Stimulated activated CD8-positive, alpha-beta memory T cell treated with anti-CD3 and anti-CD28 coated beads, Interleukin-4, amount 100 ng/mL, for 4 hours (primary cell): ENCODE measurements at places on chromosomes 3 and 15.

- no peak for DNase-seq
These were observed 68.7 kb downstream of the SMAD6 start for GRCh38 chr15:66770518-66771350.

GRCh38 chr3:40170395-40170794 lies 139.1 kb upstream of the EIF1B start:
- DNase-seq = no peak

DNA sequence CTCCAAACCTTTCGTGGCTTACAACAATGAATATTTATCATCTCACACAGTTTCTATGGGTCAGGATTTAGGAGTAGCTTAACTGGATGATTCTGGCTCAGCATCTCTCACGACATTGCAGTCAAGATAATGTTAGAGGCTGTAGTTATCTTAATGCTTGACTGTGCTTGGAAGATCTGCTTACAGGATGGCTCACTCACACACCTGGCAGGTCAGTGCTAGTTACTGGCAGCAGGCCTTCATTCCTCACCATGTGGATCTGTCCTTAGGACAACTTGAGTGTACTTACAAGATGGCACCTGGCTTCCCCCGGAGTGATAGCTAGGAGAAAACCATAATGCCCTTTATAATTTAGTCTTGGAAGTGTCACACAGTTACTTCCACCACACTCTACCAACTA lies 32.8 kb upstream of the OXTR start:
- no peak for DNase-seq

DNA sequence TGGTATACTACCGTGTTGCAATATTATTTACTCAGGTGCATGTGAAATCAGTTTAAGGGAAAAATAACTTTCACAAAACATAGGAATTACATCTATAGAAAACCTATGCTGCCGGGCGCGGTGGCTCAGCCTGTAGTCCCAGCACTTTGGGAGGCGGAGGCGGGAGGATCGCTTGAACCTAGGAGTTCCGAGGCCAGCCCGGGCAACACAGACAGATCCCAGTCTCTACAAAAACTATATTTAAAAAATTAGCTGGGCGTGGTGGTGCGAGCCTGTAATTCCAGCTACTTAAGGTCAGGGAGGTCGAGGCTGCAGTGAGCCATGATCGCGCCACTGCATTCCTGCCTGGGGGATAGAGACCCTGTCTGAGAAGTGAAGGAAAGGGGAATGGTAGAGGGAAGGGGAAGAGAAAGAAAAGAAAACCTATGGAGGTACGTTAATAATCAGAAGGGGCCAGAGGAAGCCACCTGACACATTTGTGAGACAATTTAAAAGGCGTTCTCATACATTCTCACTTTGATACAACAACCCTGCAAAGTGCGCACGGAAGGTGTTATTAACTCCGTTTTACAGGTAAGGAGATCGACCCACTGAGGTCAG lies 456 bp upstream of the TMEM62 start:
- DNase-seq = no peak

GRCh38 chr3:39323494-39323893 lies 6.0 kb upstream of the CCR8 start:
- DNase-seq = no peak

- no peak for DNase-seq
These were observed 27.0 kb upstream of the MUC4 start for GRCh38 chr3:195838714-195839113.

DNA sequence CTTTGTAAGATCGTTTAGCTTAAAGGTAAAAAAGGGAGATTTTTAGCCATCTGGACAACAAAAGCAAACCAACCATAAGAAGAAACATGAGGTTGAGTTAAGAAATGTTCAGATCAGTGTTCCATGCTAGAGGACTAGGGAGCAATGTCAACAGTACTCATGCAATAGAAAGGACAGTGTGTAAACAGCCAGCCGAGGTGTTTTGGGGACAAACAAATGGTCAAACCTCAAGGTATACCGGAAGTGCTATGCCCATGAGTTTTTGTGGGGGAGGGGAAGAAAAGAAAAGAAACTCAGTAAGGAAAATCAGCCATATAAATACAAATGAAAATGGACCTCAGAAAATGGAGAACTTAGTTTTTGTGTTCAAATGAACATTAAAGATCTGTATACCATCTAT lies 289.5 kb upstream of the GRM7 start:
- no peak for DNase-seq

DNA sequence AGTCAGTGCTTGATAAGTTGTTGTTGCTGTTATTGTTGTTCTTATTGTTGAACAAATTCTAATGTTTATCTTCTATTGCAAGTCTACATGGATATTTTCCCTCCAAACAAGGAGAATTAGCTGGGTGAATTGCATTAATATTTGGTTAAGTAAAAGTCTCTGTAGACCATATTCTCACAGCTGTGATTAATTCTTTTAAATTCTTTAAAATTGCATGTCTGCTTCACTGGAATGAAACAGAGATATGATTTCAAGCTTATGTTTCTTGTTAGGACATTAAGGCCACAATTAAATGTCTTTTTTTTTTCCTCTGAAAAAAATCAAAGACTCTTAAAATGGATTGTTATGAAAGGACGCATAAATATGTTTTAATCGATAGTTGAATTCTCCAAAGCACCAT lies 153.4 kb downstream of the EBLN2 start:
- no peak for DNase-seq

- no peak for DNase-seq
These were observed 147.8 kb upstream of the MCTP2 start for GRCh38 chr15:94083467-94084052.

DNA sequence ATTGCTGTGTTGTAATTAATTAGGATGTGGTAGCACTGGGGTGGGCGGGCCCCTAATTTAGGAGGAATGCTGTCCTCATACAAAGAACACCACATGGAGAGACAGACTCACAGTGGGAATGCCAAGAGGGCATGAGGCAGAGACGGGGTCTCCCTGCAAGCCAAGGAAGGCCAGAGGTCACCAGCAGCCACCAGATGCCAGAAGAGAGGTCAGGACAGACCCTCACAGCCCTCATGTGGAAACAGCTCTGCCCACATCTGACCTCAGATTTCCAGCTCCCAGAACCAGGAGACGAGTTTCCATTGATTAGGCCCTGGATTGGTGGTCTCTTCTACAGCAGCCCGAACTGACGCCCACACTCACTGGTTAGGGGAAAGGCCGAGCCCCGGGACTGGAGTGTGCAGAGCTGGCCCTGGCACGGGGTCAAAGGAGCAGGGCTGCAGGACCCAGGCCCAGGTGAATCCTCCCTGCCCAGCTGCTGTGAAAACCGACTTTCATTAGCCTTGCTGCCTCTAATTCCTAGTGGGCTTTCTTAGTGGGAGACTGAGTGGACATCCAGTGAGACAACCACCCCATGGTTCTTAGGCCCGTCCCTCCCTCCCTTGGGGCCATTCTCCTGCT lies 43.0 kb upstream of the SLC41A3 start:
- DNase-seq = no peak

GRCh38 chr3:155193868-155194267 lies 99.6 kb downstream of the STRIT1 start:
- no peak for DNase-seq

- no peak for DNase-seq
These were observed 11.5 kb downstream of the ETFA start for GRCh38 chr15:76299786-76300185.

- DNase-seq = no peak
These were observed 939.9 kb downstream of the VGLL3 start for GRCh38 chr3:86051058-86051457.
